ENCODE measurements at places on chromosomes 2 and 18.

DNA sequence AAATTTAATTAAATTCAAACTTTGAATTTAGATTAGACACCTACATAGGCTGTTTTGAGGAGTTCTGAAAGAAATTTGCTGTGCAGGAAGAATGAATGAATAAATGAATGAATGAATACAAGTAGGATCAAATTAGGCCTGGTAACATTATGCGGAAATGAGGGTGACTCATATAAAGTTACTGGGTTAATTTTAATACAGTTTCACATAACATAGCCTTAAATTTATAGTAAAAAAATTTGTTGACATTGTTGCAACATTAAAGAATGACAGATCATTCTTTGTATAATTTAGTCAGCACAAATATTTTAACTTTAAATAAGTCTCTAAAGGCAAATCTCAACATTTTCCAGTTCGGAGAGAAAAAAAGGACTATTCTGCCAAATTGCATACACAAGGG lies 1293.1 kb upstream of the SLC39A10 start:
- no peak for DNase-seq

DNA sequence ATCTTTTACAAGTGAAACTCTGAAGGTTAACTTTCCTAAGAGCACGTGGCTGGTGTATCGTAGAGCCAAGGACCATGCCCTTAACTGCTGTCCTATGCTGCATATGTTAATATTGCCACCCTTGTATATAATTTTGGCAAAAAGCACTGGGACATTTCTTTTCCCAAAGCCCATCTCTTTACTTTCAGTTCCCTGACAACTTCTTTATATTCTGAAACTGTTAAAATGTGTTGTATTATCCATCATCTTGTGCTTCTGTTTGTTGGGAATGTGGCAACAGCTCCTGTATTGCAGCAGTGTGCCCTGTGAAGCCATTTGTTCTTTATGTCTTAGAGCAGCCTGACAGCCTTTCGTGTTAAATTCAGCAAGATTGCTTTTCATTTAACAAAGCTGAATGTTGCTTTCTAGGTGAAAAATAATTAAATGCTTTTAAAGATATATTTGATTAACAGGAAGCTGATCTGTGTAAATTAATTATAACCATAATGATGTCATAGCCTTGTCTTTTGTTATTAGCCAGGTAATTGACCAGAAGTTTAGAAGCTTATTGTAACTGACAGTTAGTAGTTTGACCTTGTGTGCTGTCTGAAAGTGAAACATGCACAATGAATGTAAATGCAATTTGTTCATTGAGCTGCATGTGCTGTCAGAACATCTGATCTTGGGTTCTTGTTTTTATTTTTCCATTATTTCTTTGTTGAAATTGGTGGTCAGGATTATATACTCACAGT lies 9.7 kb downstream of the RHBDD1 start:
- no peak for DNase-seq

DNA sequence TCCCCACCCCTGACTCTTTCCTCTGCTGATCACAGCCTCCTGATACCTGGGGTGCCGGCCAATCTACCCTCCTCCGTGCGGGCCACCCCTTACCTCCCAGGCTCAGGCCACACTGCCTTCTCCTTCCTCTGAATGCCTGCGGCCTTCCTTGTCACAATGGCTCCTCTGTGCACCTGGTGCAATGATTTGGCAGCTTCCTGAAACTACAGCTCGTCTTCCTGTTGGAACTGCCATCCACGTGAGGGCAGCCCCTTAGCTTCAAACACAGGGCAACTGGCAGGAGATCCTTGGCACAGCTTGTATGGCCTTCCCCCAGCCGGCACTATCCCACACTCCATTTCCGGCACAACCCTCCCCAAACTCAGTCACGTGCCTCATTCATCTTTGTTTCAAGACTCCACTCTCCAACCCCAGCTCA lies 69.0 kb downstream of the STPG4 start:
- no peak for DNase-seq

GRCh38 chr2:145157036-145157675 lies 637.2 kb upstream of the ZEB2 start:
- no peak for DNase-seq

DNA sequence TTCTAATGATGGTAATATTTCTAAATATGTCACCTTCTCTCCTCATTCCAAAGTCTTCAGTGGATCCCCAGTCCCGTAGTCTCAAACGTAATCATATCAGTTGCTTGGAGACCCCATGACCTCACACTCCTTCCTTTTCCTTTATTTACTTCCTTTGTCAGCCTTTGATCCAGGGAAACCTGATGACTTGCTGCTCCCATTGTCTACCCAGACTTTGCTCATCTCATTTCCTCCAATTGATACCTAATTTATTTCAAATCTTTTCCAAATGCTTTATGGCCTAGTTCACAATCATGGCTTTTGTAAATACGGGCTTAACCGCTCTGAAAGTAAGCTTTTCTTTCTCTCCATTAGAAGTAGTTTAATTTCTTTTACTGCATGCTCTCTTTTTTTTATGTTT lies 402.4 kb upstream of the CYRIA start:
- no peak for DNase-seq

GRCh38 chr18:55466789-55467188 lies 121.2 kb downstream of the TCF4 start:
- DNase-seq: no peak

- DNase-seq: no peak
Measured at GRCh38 chr2:216715402-216715974, 20.1 kb upstream of the IGFBP5 start.

- no peak for DNase-seq
Measured at GRCh38 chr2:23385351-23385747, 370 bp downstream of the KLHL29 start.

- DNase-seq: no peak
Measured at GRCh38 chr2:138335036-138335435, 166.5 kb upstream of the SPOPL start.
